ENCODE measurements at places on chromosomes 1 and 21.

DNA sequence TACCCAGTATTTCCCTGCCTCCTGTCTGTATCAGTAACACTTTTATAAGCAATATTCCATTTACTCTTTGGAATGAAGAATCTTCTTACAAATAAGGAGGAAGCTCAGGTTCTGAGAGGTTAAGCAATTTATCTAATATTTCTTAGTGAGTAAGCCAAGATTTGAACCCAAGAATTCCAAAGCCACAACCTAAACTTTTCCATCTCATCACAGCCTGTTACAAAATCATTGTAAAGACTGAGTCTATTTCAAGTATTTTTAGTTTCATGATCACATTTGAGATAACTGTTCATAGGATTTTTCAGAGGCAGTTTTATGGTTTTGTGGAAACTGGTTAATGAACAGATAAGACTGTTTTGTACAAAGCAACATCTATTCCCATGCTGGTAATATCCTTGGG lies 29.8 kb upstream of the HHAT start:
- H3K4me1 ChIP-seq: no peaks in the 10 kb centered on the region
- H3K4me3 ChIP-seq: no peak overlapping the region
- no peaks in the 10 kb centered on the region for H3K36me3 ChIP-seq
- no peak overlapping the region for H3K27ac ChIP-seq
- H3K27me3 ChIP-seq: no peaks in the 10 kb centered on the region

- no peaks in the 10 kb centered on the region for H3K4me1 ChIP-seq
- no peaks in the 10 kb centered on the region for H3K36me3 ChIP-seq
- H3K27ac ChIP-seq: no peak overlapping the region
- no peak overlapping the region for H3K4me3 ChIP-seq
- DNase-seq: no peak
- H3K27me3 ChIP-seq: no peaks in the 10 kb centered on the region
These were observed 129.0 kb upstream of the KLHDC7A start for GRCh38 chr1:18351735-18352134.

- no peak overlapping the region for H3K4me3 ChIP-seq
- H3K27ac ChIP-seq: no peak overlapping the region
- no peak for DNase-seq
- no peaks in the 10 kb centered on the region for H3K36me3 ChIP-seq
- no peaks in the 10 kb centered on the region for H3K27me3 ChIP-seq
These were observed 223.0 kb downstream of the PTBP2 start for GRCh38 chr1:96944432-96945092.

DNA sequence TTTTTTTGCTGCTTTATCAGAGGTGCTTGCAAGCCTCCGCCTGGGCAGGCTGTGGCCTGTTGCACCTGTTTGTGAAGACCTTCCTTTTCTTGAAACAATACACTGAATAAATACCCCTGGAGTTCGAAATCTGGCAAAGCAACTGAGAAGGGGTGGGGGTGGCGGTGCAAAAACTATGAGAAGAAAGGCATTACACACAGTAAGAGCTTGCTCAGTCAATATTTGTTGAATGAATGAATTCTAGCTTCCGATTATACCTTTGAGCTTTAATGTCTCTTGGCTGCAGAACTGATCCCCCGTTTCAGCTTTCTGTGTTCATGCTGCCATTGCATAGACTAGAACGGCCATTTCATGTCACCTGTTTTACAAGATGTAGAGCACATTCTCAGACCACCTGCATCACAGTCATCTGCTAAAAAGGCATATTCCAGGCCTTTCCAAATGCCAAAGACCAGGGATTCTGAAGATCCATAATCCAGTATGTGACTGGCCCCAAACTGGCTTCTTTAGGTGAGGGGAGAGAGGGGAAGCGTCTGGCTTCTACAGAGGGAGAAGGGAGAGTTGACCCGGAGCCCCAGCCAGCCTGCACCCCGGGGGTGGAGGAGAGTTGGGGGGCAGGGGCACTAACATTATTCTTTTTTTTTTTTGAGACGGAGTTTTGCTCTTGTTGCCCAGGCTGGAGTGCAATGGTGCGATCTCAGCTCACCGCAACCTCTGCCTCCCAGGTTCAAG lies 111.5 kb downstream of the ETS2 start:
- no peaks in the 10 kb centered on the region for H3K4me1 ChIP-seq
- H3K27me3 ChIP-seq: no peaks in the 10 kb centered on the region
- H3K27ac ChIP-seq: peak overlapping the region; percentile 72
- no peak overlapping the region for H3K4me3 ChIP-seq
- no peak for DNase-seq

DNA sequence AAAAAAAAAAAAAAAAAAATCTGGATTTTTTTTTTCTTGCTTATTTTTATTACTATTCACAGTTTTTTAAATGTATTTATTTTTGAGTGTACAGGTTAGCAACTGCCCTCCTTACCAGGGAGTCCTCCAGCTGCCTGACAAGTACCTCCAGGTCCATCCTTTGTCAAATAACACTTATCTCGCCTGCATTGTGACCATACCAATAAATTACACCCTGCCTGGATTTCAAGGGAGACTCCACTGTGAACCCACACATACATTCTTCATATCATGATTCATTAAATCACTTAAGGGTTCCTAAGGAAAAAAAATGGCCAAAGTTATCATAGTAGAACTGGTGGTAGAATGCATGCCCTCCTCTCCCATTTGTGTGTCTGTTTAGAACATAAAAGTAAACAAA lies 38.4 kb downstream of the EEIG2 start:
- no peak for DNase-seq
- no peak overlapping the region for H3K4me3 ChIP-seq
- no peaks in the 10 kb centered on the region for H3K27me3 ChIP-seq
- H3K27ac ChIP-seq: no peak overlapping the region
- no peaks in the 10 kb centered on the region for H3K4me1 ChIP-seq
- H3K36me3 ChIP-seq: no peaks in the 10 kb centered on the region

GRCh38 chr1:14915356-14916054 lies 238.0 kb upstream of the TMEM51 start:
- H3K4me3 ChIP-seq: no peak overlapping the region
- H3K36me3 ChIP-seq: no peaks in the 10 kb centered on the region

DNA sequence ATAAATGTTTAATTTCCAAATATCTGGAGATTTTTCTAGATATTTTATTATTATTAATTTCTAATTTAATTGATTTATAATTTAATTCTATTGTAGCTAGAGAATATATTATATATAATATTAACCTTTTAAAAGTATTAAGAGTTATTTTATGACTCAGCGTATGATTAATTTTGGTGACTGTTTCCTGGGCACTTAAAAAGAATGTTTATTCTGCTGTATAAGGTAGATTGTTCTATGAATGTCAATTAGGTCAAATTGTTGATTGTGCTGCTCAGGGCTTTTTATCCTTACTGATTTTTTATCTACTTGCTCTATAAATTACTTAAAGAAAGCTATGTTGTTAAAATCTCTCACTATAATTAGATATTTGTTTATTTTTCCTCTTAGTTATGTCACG lies 20.1 kb upstream of the GJA8 start:
- H3K27me3 ChIP-seq: no peaks in the 10 kb centered on the region
- DNase-seq: no peak
- H3K36me3 ChIP-seq: no peaks in the 10 kb centered on the region
- no peak overlapping the region for H3K27ac ChIP-seq
- no peaks in the 10 kb centered on the region for H3K4me1 ChIP-seq

- no peaks in the 10 kb centered on the region for H3K36me3 ChIP-seq
- peaks cover 6% of the 10 kb centered on the region for H3K4me1 ChIP-seq
- no peaks in the 10 kb centered on the region for H3K27me3 ChIP-seq
- no peak overlapping the region for H3K27ac ChIP-seq
These were observed 7.6 kb upstream of the ZNF326 start for GRCh38 chr1:89987159-89987819.

GRCh38 chr1:85158910-85159309 lies 41.9 kb downstream of the SYDE2 start:
- no peaks in the 10 kb centered on the region for H3K27me3 ChIP-seq
- H3K4me1 ChIP-seq: no peaks in the 10 kb centered on the region
- H3K36me3 ChIP-seq: no peaks in the 10 kb centered on the region
- H3K27ac ChIP-seq: no peak overlapping the region
- no peak overlapping the region for H3K4me3 ChIP-seq

- no peak overlapping the region for H3K4me3 ChIP-seq
- no peaks in the 10 kb centered on the region for H3K4me1 ChIP-seq
- H3K27me3 ChIP-seq: no peaks in the 10 kb centered on the region
- H3K36me3 ChIP-seq: no peaks in the 10 kb centered on the region
- no peak overlapping the region for H3K27ac ChIP-seq
- no peak for DNase-seq
These were observed 29.0 kb upstream of the ABCG1 start for GRCh38 chr21:42189860-42190485.

DNA sequence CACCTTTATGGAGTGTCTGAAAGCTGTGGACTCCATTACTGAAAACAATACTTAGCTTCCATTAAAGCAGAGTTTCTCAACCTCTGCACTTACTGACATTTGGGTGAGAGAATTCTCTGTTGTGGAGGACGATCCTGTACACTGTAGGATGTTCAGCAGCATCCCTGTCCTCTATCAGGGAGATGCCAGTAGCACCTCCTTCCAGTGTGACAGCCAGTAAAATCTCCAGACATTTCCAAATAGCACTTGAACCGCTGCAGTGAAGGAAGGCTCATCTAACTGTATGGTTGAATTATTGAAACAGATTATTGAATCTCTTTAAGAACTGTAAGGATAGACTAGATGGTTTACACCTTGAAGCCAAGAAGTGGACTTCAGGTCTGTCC lies 3.1 kb downstream of the PRDM2 start:
- no peaks in the 10 kb centered on the region for H3K4me1 ChIP-seq
- no peak overlapping the region for H3K4me3 ChIP-seq

GRCh38 chr21:28375708-28376385 lies 616.8 kb downstream of the LTN1 start:
- H3K4me1 ChIP-seq: peaks cover 2% of the 10 kb centered on the region
- peak overlapping the region; percentile 90 for H3K27ac ChIP-seq
- no peaks in the 10 kb centered on the region for H3K36me3 ChIP-seq
- no peak for DNase-seq

DNA sequence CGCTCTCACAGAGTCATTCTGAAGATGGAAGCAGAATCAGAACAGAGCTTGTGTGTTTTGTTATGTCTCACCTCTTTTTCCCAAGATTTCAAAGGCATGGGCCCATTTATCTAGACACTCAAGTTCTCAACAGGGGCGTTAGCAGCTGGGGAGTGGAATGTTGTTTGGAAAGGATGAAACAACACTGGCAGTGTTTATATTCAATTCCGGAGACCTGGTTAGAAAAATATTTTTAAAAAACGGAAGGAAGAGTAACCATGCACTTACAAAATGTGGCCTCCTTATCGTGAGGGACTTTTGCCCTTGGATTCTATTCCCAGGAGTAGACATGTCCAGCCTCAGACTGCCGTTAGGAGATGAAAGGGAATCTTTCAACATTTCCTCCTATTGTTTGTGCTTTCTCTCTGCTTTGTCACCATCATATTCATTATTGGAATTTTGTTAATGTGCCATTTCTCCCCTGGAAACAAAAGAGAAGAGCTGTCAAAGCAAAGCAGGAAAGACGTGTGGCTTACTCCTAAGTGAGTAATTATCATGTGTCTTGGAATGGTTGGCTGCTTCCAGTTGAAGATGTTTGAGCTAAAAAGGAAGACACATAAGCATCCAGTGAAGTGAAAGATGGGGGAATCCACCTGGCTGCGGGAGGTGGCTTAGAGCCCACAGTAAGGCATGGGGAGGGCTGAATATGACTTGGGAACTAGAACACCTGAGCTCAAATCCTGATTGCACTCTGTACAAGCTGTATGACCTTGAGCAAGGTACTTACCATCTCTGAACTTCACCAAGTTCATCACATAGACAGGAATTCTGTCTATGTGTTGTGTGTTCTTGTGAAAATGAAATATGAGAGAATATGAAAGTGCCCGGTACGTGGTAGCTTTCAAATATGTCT lies 71.7 kb upstream of the JUN start:
- H3K36me3 ChIP-seq: no peaks in the 10 kb centered on the region
- no peak overlapping the region for H3K27ac ChIP-seq
- DNase-seq: no peak
- H3K4me1 ChIP-seq: no peaks in the 10 kb centered on the region
- H3K27me3 ChIP-seq: no peaks in the 10 kb centered on the region
- no peak overlapping the region for H3K4me3 ChIP-seq
